ENCODE measurements at places on chromosomes 4 and X.

DNA sequence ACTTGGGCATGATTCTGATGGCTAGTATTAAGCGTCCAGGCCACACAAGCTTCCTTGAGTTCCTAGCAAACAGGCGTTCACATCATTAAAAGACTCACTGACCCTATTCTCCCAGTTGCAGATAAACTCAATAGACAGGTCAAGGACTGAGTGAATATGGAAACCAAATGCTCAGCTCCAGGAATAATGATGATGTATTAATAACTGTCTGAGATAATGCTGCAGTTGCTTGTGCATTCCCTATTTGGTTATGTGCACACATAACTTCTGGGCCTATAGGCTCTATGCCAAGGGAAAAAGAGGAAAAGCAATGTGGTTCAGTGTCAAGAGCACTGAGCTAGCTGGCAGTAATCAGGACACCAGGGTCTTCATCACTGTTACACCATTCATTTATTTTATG is 3.5 kb downstream of the RAB9B start:
- DNase-seq: no peak

- no peak for DNase-seq
Observed at GRCh38 chr4:119980456-119980855, 86.2 kb downstream of the MAD2L1 start.

DNA sequence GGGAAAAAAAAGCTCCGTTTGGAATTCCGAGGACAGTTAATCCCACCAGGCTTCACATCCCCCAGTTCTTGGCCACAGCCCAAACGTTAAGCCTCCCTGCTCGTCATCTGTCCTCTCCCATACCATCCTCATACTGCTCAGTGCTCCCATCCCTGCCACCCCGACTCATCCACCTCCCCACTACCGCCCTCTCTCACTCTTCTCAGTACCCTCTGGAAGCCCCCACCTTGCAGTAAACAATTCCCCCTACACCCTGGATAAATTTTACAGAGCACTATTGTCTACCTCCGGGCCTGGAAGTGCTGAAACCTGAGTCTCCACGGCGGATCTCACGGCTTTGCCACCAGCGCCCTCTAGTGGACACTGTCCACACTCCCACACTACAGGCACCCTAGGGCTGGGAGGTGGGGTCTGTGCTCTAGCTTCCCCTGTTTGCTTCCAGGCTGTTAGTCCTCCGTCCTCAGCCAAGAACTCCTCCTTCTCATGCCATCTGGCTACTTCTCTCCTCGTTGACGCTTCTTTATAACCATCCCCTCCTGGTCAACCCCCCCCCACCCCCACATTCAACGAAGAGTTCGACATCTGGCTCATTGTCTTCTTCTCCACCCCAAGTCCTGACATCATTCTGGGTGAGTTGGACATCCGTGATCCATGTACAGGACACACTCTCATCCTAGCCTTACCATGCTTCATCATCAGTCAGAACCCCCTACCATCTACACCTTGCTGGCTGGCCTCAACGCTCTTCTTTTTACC is 54.5 kb downstream of the RTL9 start:
- DNase-seq: peak; percentile 42

- no peak for DNase-seq
Observed at GRCh38 chr4:142203505-142203904, 567.1 kb downstream of the IL15 start.

DNA sequence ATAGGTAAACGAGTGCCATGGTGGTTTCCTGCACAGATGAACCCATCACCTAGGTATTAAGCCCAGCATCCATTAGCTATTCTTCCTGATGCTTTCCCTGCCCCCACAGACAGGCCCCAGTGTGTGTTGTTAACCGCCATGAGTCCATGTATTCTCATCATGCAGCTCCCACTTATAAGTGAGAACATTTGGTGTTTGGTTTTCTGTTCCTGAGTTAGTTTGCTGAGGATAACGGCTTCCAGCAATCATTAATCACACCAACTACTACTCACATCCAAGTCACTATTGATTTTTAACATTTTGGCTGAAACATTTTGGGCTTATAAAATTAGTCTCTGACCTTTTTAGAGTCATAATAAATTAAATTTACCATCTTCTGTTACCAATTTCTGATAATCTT is 205.3 kb downstream of the SPOCK3 start:
- DNase-seq: no peak
